Activated naive CD8-positive, alpha-beta T cell treated with anti-CD3 and anti-CD28 coated beads, Interleukin-2, amount 10 ng/mL, durations not matched to agents 7 days and 5 days (primary cell): ENCODE measurements at places on chromosomes 7 and 10.

- DNase-seq, result no peak
Observed at GRCh38 chr10:23968301-23968700, 240.6 kb upstream of the KIAA1217 start.

DNA sequence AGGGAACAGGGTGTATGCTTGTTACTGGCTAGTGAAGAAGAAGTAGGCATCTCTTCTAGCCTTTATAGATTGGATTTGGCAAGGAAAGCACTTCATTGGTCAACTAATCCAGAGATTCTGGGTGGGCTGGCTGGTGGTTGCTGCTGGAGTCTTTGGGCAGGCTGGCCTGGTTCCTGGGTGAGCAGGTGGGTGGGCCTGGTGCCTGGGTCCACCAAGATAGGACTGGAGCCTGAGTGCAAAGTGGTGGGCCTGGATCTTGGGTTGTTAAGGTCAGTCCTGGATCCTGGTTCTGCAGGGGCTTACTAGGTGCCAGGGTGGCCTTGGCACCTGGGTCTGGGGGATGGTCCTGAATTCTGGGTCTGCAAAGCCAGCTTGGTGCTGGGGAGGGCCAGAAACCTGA is 482.4 kb upstream of the GHITM start:
- no peak for DNase-seq

- no peak for DNase-seq
Observed at GRCh38 chr7:149468208-149468607, 7.3 kb upstream of the ZNF777 start.

- DNase-seq, result no peak
Observed at GRCh38 chr10:75616874-75617478, 185.6 kb downstream of the LRMDA start.

DNA sequence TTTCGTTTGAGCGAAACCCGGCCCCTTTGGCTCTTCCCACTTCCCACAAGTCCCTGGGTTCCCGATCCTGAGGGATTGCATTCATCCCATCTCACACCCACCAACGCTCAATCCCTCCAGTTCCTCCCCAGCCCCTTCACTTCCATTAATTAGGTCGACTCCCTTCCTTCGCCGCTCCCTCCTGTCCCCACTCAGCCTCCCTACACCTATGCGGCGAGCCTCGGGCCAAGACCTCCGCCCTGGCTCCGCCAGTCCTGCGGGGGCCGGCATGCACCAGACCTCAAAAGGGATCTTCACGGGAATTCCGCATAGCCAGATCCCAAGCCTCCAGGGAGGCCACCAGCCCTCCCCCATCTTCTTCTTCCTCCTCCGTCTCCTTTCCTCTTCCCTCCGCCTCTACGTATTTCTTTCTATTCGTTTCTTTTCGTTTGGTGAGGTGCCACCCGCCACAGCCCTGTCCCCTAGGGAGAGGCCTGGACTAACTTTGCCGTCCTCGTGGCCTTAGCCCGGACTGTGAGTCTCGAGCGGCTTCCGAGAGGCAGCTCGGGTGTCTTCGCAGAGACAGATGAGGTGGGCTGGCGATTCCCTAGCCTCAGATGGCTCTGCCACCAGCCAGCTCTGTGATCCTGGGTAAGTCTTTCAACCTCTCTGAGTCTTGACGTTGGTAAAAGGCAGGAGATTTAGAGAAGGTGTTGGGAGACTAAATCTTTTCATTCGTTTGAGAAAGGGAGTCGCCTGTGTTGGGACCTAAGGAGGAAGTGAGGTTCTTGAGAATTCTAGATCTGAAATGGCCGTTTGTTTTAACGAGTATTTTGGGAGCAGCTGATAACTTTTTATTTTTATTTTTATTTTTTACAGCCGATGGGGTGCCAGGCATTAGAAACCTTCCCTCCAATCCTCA is 8.1 kb upstream of the LBX1 start:
- DNase-seq, result peak; percentile 35

DNA sequence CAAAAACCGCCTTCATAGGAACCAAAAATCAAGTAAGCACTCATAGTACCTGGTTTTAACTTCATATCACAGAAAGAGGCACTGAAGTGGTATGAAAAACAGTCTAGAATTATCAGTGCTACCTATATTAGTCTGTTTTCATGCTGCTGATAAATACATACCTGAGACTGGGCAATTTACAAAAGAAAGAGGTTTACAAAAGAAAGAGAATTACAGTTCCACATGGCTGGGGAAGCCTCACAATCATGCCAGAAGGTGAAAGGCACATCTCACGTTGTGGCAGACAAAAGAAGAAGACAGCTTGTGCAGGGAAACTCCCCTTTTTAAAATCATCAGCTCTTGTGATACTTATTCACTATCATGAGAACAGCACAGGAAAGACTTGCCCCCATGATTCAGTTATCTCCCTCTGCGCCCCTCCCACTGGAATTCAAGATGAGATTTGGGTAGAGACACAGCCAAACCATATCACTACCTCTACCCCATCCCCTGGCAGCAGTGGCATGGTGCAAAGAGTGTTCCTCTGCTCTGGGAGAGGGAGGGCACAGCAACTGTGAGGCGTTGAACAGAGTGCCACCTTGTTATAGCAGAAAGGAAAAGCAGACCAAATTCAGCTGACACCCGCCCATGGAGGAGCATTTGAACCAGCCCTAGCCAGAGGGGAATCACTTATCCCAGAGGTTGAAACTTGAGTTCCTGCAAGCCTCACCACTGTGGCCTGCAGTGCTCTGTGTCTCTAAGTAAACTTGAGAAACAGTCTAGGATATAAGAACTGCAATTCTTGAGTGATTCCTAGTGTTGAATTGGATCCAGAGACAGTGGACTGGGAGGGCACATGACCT is 61.9 kb upstream of the PTPRZ1 start:
- no peak for DNase-seq

DNA sequence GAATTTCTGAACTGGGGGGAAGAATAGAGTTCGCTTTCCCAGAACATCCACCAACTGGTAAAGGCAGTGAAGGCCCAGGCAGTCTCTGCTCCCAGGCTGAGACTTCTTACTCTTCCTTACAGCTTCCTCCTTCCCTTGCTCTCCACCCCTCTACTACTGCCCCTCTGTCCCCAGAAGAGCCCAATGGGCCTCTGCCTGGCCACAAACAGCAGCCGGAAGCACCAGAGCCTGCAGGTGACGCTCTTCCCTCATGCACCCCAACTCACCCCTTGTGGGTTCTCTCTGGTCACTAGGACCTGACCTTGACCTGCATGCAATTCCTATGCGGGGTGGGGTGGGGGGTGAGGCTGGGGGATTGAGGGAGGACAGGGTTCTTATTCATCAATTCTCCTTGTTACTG is 16.5 kb downstream of the FAM131B start:
- DNase-seq, result no peak

DNA sequence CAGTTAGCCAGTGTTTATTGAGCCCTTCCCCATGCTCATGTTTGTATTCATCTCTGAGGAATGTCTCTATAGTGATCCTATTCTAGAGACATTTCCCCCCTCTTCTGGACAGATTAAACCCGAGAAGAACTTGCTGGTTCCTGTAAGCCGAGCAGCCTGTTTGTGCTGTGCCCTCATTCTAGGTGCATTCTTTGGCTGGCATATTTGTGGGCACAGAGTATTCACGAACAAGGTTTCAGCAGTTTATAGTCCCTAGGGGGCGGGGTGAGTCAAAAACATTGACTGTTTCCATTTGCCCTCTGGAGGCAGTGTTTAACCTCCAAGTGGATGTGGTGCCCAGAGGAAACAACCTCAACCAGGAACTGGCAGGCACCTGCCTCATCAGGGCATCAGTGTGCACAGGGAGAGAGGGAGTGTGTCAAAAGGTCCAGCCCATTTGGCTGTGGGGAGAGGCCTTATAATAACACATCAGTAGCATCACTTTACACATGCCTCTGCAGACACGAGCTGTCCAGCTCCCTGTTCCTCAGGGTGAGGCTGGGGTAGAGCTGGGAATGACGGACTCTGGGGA is 273.3 kb upstream of the LRGUK start:
- no peak for DNase-seq

DNA sequence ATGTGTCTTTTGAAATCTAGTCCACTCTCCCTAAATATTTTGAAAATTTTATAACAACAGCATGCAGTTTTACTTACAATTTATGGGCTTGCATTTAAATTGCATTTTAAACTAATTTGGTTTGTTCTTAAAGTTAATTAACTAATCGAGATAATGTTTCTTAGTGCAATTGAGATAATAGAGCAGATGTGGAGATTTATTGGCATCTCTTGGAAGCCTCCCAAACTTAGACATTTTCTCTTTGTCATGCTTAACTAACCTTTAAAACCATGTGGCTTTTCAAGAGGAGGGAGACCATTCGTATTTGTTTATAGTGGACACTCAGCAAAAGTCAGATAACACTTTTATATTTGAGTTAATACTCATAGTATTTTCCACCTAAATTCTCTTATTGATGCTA is 887.0 kb upstream of the CELF2 start:
- no peak for DNase-seq

DNA sequence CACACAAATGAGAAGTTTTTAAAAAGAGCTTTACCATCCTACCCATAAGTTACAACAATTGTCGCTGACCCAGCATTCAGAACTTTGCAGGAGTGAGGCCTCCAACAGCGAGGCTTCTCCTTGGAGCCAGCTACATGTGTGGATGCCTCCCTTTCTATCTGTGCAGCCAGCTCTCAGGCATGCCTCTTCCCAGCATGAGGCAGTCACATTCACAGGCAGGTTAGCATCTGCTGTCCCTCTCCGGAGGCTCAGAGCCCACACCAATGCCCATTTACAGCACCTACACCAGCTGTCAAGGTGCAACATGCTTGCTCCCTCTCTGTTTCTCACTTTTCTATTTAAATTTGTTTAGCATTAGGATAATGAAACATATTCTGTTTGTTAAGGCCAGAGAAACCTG is 278.7 kb upstream of the PODXL start:
- DNase-seq, result no peak

GRCh38 chr10:107280293-107280692 is 115.8 kb upstream of the SORCS1 start:
- DNase-seq, result no peak

DNA sequence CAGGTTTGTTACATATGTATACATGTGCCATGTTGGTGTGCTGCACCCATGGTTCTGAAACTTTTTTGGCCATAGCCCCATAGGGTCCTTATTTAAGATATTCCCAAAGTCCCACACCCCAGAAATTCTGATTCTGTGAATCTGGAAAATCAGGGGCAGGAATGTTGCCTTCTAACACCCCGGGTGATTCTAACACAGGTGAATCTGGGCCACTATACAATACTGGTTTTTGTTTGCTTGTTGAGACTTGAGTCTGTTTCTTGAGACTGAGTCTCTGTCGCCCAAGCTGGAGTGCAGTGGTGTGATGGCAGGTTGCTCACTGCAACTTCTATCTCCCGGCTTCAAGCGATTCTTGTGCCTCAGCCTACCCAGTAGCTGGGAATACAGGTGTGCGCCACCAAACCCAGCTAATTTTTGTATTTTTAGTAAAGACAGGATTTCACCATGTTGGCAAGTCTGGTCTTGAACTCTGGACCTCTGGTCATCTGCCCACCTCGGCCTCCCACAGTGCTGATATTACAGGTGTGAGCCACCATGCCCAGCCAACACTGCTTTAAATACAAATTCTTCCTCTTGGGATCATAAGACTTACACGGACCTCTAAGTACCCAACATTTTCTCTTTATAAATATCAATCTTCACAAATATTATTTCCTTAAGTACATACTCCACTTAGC is 16.9 kb upstream of the PHYH start:
- no peak for DNase-seq

GRCh38 chr10:74705358-74705980 is 120.9 kb upstream of the KAT6B start:
- no peak for DNase-seq

DNA sequence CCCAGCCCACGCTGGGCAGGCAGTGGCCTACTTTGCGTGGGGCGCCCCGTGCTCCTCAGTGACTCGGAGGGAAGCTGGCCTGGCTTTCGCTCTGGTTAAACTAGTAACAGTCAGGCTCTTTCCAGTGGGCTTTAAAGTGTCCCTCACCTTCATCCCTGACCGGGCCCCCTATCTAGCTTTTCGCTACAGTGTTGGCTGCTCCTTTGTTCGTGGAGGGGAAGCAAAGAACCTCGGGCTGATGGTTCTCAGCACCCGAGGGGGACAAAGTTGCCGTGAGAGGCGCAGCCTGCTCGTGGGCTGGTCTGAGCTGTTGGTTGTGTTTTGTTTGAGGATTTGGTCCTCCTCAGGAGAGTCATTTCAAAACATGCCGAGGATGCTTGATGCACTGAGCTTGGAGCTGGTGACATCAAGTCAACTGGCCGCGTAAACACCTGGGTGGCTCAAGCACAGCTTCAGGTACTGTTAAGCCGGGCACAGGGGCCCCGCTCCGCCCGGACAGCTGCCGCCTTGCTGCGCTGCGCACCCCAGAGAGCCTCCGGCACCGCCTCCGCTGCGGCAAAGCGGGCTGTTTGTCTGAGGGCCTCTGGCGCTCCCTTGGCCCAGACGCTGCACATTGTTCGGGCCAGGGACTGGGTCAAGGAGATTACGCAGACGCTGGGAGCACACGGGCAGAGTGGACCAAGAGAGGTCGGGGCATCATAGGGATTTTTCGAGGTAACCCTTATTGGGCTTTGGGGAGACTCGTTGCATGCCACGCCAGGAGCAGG is 1.6 kb downstream of the DLX6 start:
- peak; percentile 45 for DNase-seq

DNA sequence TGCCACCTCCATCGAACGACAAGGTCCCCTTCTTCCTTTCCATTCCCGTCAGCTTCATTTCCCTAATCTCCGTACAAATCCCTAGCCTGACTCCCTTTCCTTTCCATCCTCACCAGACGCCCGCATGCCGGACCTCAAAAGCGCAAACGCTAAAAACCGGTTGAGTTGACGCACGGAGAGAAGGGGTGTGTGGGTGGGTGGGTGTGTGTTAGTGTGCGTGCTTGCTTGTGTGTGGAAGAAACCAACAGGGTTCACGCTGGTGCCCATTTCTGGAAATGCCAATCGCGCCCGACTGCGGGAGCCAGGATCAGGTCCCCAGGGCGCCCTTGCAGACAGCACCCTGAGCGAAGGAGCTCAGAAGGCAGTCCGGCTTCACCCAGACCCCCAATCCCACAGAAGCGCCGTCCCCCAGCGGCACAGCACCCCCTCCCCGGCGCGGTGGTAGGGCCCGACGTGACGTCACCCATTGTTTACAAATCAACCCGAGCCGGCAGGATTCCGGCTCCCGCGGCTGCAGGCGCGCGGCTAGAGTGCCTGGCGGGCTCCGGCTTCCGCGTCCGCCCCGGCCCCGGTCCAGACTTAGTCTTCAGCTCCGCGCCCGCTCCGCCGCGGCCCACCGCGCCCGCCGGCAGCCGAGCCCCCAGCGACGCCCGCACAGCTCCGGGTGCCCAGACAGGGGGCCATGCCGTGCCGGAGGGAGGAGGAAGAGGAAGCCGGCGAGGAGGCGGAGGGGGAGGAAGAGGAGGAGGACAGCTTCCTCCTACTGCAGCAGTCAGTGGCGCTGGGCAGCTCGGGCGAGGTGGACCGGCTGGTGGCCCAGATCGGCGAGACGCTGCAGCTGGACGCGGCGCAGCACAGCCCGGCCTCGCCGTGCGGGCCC is at the start of gene FRAT1:
FRAT1 (plus strand) TSS at position 500 of the 880 bp plus-strand sequence; CDS start at position 683, 183 bp downstream.
- peak; percentile 93 for DNase-seq

DNA sequence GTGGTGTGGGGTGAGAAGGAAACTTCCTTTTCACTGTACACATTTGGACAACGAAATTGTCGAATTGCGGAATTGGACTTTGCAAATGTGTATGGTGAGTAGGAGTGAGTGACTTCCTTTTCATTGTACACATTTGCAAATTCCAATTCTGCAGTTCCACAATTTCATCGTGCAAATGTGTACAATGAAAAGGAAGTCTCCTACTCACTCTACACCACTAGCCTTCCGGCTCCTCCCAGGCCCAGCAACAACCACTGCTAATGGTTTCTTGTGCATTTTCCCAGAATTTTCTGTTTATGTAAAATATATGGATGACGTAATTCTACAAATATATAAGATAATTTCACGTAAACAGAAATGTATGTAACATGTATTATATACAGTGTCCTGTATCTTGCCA is 118.5 kb downstream of the ARL4A start:
- DNase-seq, result no peak
